Left lung (tissue), 14 donors: ENCODE measurements at places on chromosomes 16 and 17. TPM values are rescaled to one million over a fixed set of nuclear protein-coding genes. Genes with fewer than 3 reads are reported as not detected.

HOXB7 gene
- 6.1 TPM for polyA plus RNA-seq

GRCh38 chr17:32596628-32597027 is 109.8 kb downstream of the CDK5R1 start:
- no peak for DNase-seq

- no peak for DNase-seq
These were observed 26.8 kb upstream of the MTMR4 start for GRCh38 chr17:58541249-58541648.

GRCh38 chr17:80191192-80191591 is 21.4 kb downstream of the CARD14 start:
- DNase-seq: no peak
